ENCODE measurements at places on chromosomes 7 and 10.

DNA sequence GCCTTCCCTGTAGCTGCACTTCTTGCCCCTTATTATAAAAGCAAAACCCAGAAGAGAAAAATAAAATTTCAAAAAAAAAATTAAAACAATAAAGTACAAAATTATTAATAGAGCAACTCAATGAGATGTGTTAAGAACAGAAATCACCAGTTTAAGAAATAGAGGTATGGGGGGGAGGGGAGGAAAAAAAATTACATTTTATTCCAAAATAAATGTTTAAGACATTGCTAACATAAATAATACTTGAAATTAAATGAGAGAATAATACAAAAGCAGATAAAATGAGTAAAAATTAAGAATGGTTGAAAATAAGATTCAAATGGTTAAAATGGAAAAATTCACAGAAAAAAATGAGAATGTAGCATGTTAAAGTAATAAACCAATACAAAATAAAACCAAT lies 3.1 kb downstream of the IFIT2 start:
- no peaks in the 10 kb centered on the region for H3K4me1 ChIP-seq
- H3K4me3 ChIP-seq, result no peak overlapping the region

GRCh38 chr10:123583639-123584418 lies 82.3 kb upstream of the GPR26 start:
- no peaks in the 10 kb centered on the region for H3K27me3 ChIP-seq
- H3K4me1 ChIP-seq, result peaks cover 5% of the 10 kb centered on the region
- H3K36me3 ChIP-seq, result no peaks in the 10 kb centered on the region
- no peak overlapping the region for H3K4me3 ChIP-seq
- DNase-seq, result peak; percentile 80
- H3K27ac ChIP-seq, result no peak overlapping the region

DNA sequence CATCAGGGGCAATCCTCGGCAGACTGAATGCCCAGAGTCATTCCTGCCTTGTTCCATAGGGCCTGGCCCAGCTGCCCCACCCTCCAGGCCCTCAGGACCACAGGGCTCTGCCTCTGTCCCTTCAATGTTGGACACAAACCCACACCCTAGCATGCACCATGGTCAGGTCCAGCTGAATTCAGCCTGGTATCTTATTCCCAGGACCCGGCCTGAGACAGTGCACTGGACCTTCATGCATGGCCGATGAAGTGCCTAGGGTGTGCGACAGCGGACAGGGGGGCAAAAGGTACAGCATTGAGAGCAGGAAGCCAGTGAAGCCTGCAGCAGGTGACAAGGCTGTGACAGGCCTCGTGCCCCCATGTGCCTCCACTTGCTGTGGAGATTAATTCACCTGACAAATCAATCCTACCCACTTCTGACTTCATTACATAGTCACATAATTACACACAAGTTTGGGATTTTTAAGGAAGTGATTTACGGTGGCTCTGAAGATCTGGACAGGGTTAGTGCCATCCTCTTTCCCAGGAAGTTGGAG lies 261.9 kb downstream of the GRID1 start:
- H3K4me3 ChIP-seq, result no peak overlapping the region
- H3K27me3 ChIP-seq, result no peaks in the 10 kb centered on the region
- H3K36me3 ChIP-seq, result no peaks in the 10 kb centered on the region
- H3K4me1 ChIP-seq, result no peaks in the 10 kb centered on the region

GRCh38 chr10:112653215-112653614 lies 206.2 kb downstream of the VTI1A start:
- H3K4me3 ChIP-seq, result no peak overlapping the region
- no peak for DNase-seq
- H3K27me3 ChIP-seq, result no peaks in the 10 kb centered on the region
- no peaks in the 10 kb centered on the region for H3K36me3 ChIP-seq

- no peak overlapping the region for H3K27ac ChIP-seq
- H3K27me3 ChIP-seq, result no peaks in the 10 kb centered on the region
- H3K4me1 ChIP-seq, result no peaks in the 10 kb centered on the region
Observed at GRCh38 chr10:51640120-51640819, 59.1 kb downstream of the CSTF2T start.

- no peak overlapping the region for H3K27ac ChIP-seq
- H3K4me1 ChIP-seq, result no peaks in the 10 kb centered on the region
- H3K4me3 ChIP-seq, result no peak overlapping the region
- no peaks in the 10 kb centered on the region for H3K27me3 ChIP-seq
Observed at GRCh38 chr7:130854481-130854880, 120.5 kb upstream of the KLF14 start.

GRCh38 chr10:119104654-119105015 lies 722 bp downstream of the DENND10 start:
- H3K27ac ChIP-seq, result peak overlapping the region; percentile 87
- H3K4me1 ChIP-seq, result peaks cover 9% of the 10 kb centered on the region
- peak overlapping the region; percentile 64 for H3K4me3 ChIP-seq

GRCh38 chr7:44384586-44385433 lies 59.4 kb upstream of the CAMK2B start:
- no peak for DNase-seq
- H3K4me1 ChIP-seq, result no peaks in the 10 kb centered on the region
- no peak overlapping the region for H3K4me3 ChIP-seq
- H3K27ac ChIP-seq, result no peak overlapping the region
- no peaks in the 10 kb centered on the region for H3K27me3 ChIP-seq

DNA sequence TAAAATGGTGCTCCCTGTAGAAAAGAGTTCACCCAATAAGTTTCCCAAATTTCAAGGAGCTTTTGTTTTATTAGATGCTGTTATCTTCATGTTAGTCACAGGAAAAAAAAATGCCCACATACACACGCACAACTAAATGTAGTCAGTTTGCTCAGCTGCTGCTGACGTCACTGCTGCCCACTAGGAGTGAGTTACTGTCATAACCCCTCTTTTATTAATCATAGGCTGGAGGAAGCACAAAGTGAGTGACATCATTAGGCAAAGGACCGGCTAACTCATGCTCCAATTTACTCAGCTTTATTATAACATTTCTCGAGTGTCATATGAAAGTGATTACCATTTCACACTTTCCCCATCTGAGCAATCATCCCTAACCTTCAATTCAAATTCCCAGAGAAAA lies 6.7 kb upstream of the INHBA start:
- no peak overlapping the region for H3K27ac ChIP-seq
- H3K4me1 ChIP-seq, result no peaks in the 10 kb centered on the region
- DNase-seq, result no peak
- no peaks in the 10 kb centered on the region for H3K36me3 ChIP-seq

DNA sequence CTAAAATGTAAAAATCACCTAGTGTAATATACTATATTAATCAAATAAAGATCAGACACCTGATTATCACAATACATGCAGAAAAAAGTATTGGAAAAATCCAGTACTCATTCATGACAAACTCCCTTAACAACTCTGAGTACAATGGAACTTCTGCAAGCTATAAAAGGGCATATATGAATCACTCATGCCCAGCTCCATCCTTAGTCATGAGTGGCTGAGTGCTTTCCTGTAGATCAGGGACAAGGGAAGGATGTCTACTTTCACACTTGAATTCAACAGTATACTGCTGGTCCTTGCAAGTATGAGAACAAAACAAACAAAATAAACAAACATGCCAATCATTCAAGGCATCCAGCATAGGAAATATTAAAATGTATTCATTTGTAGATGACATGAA lies 116.5 kb downstream of the ADARB2 start:
- H3K4me3 ChIP-seq, result no peak overlapping the region
- no peak overlapping the region for H3K27ac ChIP-seq
- no peaks in the 10 kb centered on the region for H3K4me1 ChIP-seq
- no peak for DNase-seq
- H3K27me3 ChIP-seq, result no peaks in the 10 kb centered on the region
- H3K36me3 ChIP-seq, result no peaks in the 10 kb centered on the region

- H3K27me3 ChIP-seq, result no peaks in the 10 kb centered on the region
- no peaks in the 10 kb centered on the region for H3K36me3 ChIP-seq
- H3K4me1 ChIP-seq, result no peaks in the 10 kb centered on the region
- no peak for DNase-seq
- no peak overlapping the region for H3K4me3 ChIP-seq
Observed at GRCh38 chr10:31635415-31636065, 293.1 kb downstream of the ARHGAP12 start.

DNA sequence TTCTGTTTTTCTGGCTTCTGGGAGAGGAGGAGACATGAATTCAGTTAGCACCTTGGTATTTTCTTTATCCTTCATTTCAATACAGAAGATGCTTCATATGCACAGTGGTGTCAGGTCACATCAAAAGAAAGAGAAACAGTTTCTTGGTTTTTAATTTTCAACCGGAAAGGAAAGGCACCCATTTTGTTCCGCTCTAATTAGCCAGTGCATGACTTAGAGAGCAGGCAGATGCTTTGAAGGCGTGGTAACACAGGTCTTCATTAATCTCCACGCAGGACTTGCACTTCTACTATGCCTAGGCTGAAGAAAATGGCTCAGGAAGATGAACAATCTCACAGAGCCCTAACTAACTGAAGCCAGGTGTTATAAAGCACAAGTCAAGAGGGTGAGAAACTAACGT lies 70.4 kb upstream of the ATRNL1 start:
- H3K27me3 ChIP-seq, result no peaks in the 10 kb centered on the region
- no peak overlapping the region for H3K4me3 ChIP-seq
- no peak for DNase-seq
- H3K27ac ChIP-seq, result no peak overlapping the region
- H3K4me1 ChIP-seq, result no peaks in the 10 kb centered on the region
- no peaks in the 10 kb centered on the region for H3K36me3 ChIP-seq

GRCh38 chr7:24978843-24979469 lies 1.0 kb downstream of the OSBPL3 start:
- DNase-seq, result no peak
- no peaks in the 10 kb centered on the region for H3K36me3 ChIP-seq
- no peaks in the 10 kb centered on the region for H3K27me3 ChIP-seq

DNA sequence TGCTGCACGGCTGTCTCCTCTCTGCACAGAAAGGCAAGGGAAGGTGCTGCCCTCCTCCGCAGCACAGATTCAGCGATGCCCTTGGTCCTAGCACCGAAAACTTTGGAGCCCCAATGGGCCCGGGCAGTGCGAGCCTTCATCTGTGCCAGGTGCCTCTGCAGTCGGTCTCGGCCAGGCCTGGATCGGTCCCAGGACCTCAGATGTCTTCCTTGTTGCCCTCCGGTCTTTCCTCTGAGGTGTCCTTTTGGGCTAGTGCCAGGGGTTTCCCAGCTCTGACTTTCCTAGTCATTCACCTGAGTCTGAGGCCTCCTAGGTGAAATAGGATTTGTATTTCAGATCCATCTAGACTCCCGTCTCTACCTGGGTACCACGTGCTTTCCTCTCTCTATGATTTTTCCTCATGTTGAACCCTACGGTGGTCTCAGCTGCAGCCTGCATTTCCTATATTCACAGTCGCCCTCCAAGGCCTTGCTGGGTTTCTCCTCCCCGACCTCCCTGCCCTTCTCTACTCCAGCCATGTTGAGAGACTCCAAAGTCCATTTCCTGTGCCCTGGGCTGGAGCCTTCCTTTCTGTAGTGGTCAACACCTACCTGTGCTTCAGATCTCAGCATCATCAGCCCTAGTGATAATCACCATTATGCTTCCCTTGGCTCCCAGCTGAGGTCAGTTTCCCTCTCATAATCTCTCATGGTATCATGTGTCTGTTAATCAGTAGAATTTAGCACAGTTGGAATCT lies 92.0 kb upstream of the PRSS58 start:
- no peak overlapping the region for H3K4me3 ChIP-seq
- no peak for DNase-seq
- H3K27ac ChIP-seq, result no peak overlapping the region
- H3K4me1 ChIP-seq, result no peaks in the 10 kb centered on the region
- no peaks in the 10 kb centered on the region for H3K27me3 ChIP-seq

DNA sequence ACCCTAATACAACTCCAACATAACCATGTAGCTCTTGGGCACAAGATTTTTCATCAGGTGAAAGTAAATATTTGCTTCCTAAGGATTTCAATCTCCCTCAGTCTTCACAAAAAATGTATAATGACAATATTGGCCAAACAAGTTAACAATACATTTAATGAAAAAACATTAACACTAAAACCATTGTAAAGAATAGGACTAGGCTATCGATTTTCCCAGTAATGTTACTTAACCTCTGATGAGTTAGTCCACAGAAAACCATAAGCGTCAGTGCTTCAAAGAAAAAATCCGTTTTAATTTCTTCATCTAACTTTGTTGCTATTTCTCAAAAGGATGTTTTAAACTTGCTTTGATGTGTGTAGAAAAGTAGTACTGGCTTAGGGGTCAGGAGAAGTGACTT lies 1.2 kb downstream of the ZNF33B start:
- DNase-seq, result no peak
- peak overlapping the region; percentile 66 for H3K4me3 ChIP-seq
- no peaks in the 10 kb centered on the region for H3K4me1 ChIP-seq
- H3K36me3 ChIP-seq, result no peaks in the 10 kb centered on the region
- H3K27ac ChIP-seq, result peak overlapping the region; percentile 88

GRCh38 chr7:68321776-68322496 lies 1276.3 kb upstream of the AUTS2 start:
- H3K27me3 ChIP-seq, result no peaks in the 10 kb centered on the region
- no peak overlapping the region for H3K27ac ChIP-seq
- H3K4me3 ChIP-seq, result no peak overlapping the region
- no peaks in the 10 kb centered on the region for H3K4me1 ChIP-seq
- H3K36me3 ChIP-seq, result no peaks in the 10 kb centered on the region
- no peak for DNase-seq

- H3K36me3 ChIP-seq, result no peaks in the 10 kb centered on the region
- no peak overlapping the region for H3K4me3 ChIP-seq
- H3K4me1 ChIP-seq, result no peaks in the 10 kb centered on the region
- H3K27me3 ChIP-seq, result no peaks in the 10 kb centered on the region
Observed at GRCh38 chr7:121037957-121038716, 49.6 kb downstream of the CPED1 start.

GRCh38 chr10:128907155-128907941 lies 559.7 kb upstream of the MGMT start:
- H3K4me3 ChIP-seq, result no peak overlapping the region
- no peak overlapping the region for H3K27ac ChIP-seq
- no peaks in the 10 kb centered on the region for H3K4me1 ChIP-seq
- no peak for DNase-seq
- no peaks in the 10 kb centered on the region for H3K27me3 ChIP-seq

DNA sequence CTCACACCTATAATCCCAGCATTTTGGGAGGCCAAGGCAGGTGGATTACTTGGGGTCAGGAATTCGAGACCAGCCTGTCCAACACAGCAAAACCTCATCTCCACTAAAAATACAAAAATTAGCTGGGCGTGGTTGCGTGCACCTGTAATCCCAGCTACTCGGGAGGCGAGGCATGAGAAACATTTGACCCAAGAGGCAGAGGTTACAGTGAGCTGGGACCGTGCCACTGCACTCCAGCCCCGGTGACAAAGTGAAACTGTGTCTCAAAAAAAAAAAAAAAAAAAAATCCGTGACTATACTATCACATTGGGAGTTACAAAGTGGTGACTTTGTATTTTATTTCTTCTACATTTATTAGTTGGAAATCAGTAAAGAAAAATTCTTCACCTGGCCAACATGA lies 101.2 kb downstream of the EPC1 start:
- no peaks in the 10 kb centered on the region for H3K4me1 ChIP-seq
- H3K36me3 ChIP-seq, result no peaks in the 10 kb centered on the region
- H3K4me3 ChIP-seq, result no peak overlapping the region
- H3K27me3 ChIP-seq, result no peaks in the 10 kb centered on the region

GRCh38 chr7:93327006-93327633 lies 95.0 kb downstream of the VPS50 start:
- no peak overlapping the region for H3K4me3 ChIP-seq
- no peak overlapping the region for H3K27ac ChIP-seq
- no peak for DNase-seq

GRCh38 chr7:43296306-43296705 lies 183.9 kb downstream of the HECW1 start:
- no peak overlapping the region for H3K4me3 ChIP-seq
- no peaks in the 10 kb centered on the region for H3K4me1 ChIP-seq
- DNase-seq, result peak; percentile 39
- no peaks in the 10 kb centered on the region for H3K36me3 ChIP-seq
- no peak overlapping the region for H3K27ac ChIP-seq
- no peaks in the 10 kb centered on the region for H3K27me3 ChIP-seq

Measured in uterus (tissue), 4 donors.